ENCODE measurements at places on chromosomes 16 and 17.

- DNase-seq, result peak; percentile 36
These were observed 727 bp upstream of the MBTPS1 start for GRCh38 chr16:84117494-84117843.

- no peak for DNase-seq
These were observed 3.4 kb upstream of the OR4D1 start for GRCh38 chr17:58144801-58145200.

DNA sequence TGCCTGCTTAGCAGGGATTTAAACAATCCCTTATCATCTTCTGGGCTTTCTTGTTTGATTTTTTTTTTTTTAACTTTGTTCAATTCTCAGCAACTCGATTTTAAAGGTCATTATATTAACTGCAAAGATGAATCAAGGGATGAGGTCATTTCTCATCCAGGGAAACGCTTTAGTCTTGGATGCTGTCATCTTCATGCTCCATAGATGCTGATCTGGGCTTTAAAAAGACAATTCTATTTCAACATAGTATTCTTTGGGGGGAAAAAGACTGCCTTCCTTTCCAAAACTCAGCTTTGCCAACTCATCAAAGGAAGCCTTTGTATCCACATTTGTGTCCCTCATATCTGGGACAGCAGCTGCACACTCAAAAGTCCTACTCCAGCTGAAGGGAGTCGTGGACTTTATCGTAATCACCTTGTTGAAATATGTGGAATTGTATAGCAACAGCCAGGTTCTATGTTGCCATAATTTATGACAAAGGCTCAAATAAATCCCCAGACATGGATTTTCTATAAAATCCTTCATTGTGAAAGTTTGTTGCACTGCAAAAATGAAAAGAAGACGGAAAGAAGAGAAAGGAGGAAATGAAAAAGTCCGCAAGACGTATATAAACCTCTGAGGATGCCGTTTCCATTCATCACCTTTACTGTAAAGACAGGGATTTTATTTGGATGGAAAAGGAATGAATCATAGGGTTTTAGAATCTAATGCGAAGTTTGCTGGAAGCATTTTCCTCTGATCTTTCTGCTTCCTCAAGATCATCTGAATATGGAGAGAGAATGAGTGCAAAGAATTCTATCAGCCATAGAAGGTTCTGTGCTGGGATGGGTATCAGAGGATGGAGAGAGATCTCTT, 48.6 kb upstream of the XYLT1 start:
- DNase-seq, result no peak

GRCh38 chr16:88888461-88889387, 22.3 kb upstream of the PABPN1L start:
- no peak for DNase-seq

DNA sequence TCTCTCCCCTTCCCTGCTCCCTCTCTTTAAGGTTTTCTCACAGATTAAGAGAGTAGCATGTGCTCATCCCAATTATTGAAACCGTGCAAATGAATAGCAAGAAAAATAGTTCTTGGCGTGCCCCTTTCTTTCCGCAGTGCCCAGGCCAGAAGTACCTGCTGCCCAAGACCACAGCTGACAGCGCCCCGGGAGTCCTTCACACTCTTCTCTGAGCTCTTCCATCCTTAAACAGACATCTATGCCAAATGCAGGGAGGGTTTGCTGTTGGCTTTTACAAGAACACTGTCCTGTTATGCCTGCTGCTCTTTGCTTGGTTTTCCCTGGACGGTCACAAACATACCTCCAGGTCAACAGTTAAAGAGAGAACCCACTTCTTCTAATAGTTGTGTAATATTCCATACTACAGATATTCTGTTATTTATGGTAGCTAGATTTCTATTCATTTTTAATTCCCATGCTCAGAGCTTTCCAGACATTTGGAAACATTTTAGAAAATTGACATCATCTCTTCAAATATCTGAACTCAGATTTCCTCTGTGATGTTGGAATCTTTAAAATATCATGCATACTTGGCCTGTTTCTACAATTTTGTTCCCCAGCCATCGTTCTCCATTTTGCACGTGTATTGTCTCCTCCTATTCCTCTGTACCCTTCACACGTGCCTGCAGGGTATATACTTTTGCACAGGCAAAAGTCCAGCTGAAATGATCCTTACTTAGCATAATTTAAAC, 416.7 kb downstream of the WWOX start:
- no peak for DNase-seq

DNA sequence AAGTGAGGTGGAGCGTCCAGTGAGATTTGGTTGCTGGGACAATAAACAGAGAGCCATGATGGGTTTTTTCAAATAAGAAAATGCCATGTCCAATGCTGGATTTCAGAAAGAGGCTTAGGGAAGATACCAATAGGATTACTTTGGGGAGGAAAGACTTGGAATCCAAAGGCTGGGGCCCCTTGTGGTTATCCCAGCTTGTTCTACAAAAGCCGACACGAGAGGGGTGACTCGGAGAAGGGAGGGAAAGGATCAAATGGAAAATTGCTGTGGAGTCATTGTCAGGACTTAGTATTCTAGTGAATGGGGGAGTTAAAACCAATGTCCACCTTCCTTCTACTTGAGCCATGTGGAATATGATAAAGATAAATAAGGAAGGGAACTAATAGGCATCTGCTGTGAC, 305.5 kb downstream of the SOX9 start:
- DNase-seq, result no peak

- no peak for DNase-seq
These were observed 6.0 kb downstream of the DDX19B start for GRCh38 chr16:70304892-70305448.

DNA sequence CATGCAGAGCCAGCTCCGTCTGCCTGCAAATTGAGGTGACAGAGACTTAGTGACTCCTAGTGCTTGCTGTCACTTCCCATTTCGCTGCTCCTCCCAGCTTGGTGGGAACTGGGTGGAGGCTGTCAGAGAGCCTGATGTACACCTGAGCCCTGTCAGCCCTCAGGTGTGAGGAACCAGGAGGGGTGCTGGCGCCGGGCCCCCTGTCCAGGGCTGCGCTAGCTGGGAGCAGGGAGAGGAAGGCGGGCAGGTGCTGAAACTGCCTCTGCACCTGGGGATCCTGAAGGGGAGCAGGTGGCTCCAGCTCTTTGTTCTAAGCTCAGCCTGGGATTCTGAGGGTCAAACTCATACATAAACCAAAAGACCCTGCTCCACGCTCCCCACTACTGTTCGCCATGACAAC, 10.8 kb upstream of the WSCD1 start:
- DNase-seq, result no peak

DNA sequence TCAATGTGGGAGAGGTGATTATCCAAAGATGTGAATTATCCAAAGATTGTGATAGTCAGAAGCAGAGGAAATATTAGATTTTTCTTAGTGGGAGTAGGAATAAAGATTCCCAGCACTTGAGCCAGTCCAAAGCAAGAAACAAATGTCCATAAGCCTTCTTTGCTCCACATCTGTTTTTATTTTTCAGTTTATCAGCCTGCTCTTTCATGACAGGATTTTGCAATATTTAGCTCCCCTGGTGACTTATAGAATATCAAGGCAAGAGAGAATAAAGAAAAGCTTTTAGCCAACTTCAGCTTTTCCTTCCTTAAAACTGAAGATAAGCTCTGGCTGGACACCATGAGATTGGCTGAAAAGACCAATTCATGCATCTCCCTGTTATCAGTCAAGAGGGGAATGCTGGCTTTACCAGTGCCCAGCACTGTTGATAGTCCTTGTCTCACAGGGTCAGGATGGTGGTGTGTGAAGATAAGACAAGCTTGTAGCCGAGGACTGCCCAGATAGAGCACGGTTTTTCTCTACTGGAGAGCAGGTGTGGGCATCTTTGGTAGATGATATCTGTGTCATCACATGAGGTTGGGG, 706.5 kb downstream of the KCNJ2 start:
- DNase-seq, result no peak
